ENCODE measurements at places on chromosomes 5 and 9.

DNA sequence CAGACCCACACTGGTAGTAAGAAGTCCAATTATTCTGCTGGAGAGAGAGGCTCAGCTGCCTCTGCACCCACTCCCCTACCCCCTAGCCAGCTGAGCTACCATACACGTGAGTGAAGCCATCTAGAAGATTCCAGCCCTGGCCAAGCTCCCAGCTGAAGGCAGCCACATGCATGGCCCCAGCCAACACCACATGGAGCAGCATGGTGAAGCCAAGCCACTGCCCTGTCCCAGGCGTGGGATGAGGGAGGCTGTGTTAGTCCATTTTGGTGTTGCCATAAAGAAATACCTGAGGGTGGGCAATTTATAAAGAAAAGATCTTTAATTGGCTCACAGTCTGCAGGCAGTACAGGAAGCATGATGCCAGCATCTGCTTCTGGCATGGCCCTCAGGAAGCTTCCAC is 20.0 kb upstream of the VDAC1 start:
- no peak for DNase-seq

DNA sequence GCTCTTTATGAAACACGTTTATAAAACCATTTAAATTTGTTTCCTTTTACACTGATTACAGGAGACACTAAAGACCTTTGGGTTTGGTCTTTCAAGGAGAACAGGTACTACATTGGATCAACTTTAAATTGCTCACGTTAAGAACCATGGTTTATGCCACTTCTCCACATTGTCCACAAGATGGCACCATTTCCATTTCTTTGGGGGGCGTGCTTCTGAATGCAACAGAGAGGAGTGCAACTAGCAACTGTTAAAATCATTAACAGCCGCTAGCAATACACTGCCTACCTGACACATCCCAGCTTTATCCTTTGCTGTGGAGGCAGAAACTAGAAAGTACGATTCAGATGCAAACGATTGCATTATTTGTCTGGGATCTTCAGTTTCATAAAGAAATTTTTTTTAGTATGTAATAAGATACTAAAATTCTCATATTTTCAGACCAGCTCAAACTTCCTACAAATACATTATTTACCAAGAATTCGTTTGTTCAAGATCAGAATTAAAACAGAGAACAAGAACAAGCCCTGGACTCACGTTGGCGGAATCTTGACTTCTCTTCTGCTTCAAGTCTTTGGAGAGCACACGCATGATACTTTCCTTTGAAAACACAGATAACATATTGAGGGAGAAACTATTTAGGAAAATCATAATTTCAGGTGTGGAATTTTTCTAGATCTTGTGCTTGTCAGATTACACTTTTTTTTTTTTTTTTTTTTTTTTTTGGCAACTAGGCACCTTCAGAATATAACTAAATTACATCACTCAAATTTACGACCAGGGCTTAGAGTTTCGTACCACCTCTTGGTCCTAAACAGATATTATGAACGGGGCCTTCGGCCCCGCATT is 702 bp downstream of the CDC20B start:
- DNase-seq = peak; percentile 78

- no peak for DNase-seq
Observed at GRCh38 chr9:113918697-113919350, 42.7 kb downstream of the ZNF618 start.

DNA sequence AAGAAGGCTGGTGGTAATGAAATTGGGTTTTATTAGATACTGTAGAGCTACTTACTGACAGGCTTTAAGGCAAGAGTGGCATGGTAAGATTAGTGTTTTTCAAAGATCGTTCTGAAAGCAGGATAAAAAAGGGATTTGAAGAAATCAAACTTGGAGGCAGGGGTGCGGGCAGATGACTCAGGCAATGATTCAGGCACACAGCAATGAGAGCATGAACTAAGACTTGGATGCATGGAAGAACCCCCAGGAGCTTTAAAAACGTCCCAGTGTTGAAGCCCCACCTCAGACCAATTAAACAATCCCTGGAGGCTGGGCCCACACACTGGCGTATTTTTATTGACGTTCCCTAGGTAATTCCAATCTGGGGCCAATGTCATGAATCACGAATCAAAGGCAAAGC is 102.5 kb downstream of the SREK1 start:
- peak; percentile 75 for DNase-seq

GRCh38 chr5:67530609-67531255 is 334.1 kb upstream of the CD180 start:
- DNase-seq = peak; percentile 19

GRCh38 chr9:4306777-4307121 is 6.9 kb upstream of the GLIS3 start:
- no peak for DNase-seq

DNA sequence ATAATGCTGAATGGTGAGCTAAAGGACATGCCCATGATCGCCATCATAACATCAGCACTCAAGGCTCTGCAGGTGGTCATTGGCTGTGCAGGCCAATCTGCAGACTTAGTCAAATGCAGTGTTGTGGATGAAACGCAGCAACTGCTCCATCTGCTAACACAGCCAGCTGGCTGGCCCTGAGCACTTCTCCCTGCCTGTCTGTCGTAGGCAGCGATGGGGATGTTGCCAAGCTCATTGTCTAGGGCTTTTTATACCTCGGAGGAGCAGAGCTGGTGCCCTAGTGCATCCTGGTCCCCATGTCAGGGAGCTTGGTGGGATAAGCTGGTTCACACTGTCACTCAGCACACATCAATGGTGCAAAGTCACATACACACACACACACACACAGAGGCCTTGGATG is 189.4 kb downstream of the TENT4A start:
- no peak for DNase-seq

DNA sequence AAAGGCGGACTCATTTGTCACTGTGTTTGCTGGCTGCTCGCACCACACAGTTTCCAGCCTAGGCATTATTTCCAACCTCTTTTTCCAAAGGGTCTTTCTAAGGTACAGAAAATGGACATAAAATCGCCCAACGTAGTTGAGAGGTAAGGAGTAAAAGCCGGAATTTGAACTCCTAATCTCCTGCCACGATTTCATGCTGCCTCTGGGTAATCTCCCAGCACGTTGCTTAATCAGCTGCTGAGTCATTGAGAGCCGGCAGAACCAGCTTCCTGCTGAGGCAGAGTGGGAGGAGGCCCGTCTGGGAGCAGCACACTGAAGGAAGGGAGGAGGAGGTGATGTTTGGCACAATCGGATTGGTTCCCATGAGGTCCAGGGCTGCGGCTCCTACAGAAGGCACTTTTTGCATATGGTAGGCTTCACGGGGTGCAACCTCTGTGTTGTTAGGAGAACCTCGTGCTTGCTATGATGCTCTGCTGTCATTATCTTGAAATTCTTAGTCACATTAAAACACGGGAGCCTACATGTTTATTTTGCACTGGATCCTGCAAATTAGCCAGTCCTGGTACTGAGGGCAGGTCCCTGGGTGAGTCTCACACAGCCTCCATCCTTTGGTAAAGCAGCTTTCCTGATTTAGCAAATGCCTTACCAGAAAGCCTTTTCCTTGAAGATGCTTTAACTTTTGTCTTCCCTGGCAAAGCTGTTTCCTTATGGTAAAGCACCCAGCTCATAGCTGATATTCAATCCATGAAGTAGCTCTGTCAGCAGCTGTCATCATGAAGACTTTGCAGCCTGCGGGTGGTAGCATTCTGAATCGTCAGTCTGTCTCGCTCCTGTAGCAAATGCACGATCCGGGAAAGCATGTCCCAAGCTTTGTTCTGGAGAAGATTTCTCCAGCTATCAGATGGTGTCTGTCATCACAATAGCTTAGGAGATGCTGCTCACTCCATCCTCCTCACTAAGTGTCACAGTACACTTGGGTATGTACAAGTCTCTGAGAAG is 191.6 kb upstream of the MSX2 start:
- DNase-seq = peak; percentile 94

DNA sequence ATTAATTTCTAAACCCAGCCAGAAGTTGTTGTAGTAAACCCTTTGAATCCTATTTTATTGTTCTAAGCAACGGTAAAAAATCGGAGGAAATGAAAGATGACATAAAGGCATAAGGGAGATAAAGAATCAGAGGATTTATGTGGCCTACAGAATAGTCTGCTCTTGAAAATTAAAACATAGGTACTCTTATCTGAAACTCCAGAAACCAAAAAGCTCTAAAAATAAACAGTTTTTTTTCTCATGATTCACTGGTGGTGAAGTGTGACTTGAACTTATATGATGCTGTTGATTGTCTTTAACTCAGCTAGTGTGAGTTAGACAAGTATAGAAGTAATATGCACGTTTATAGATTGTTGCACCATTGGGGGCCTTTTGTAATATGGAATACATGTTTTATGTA is 80.3 kb downstream of the HSD17B4 start:
- DNase-seq = no peak

DNA sequence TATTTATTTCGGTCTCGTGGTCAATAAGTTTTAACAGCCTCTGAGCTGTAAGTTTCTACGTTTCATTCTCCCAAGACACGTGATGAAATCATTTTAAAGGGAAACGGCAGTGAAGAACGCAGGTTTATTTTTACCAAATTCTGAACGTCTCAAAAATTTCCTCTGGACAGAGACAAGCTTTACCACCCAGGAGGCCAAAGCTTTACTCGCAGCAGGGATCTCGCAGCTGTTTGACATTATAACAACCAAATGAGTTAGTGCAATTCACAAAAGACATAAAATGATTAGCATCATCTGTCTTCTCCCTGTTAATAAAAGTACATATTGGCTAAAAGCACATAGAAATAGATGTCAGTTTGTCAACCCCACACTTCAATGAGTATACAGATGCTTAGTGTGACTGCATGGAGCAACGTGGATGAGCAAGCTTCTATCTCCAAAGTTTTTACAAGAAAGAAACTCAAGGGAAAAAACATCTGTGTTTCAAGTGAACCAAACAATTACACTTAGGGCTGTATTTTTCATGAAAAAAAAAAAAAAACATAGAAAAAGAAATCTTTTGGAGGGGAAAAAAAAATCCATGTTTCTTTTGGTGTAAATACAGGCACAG is 2.5 kb downstream of the SEMA5A start:
- peak; percentile 63 for DNase-seq

GRCh38 chr5:10552183-10553143 is 11.4 kb upstream of the ANKRD33B start:
- DNase-seq = no peak

GRCh38 chr5:95803271-95804148 is 19.0 kb downstream of the GLRX start:
- no peak for DNase-seq

DNA sequence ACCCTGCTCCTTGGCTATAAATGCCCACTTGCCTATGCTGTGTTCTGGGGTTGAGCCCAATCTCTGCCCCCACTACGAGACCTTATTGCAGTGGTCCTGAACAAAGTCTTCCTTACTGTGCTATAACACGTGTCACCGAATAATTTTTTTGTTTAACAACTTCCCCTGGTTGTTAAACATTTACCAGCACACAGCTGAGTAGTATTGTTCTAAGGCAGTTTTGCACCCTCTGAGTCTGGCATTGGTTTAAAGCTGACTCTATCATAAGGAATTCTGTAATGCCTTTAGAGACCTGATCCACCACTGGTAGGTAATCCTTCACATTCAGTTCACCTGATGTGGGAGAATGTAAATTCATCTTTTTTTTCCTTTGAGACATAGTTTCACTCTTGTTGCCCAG is 25.6 kb upstream of the ANKRD31 start:
- no peak for DNase-seq

DNA sequence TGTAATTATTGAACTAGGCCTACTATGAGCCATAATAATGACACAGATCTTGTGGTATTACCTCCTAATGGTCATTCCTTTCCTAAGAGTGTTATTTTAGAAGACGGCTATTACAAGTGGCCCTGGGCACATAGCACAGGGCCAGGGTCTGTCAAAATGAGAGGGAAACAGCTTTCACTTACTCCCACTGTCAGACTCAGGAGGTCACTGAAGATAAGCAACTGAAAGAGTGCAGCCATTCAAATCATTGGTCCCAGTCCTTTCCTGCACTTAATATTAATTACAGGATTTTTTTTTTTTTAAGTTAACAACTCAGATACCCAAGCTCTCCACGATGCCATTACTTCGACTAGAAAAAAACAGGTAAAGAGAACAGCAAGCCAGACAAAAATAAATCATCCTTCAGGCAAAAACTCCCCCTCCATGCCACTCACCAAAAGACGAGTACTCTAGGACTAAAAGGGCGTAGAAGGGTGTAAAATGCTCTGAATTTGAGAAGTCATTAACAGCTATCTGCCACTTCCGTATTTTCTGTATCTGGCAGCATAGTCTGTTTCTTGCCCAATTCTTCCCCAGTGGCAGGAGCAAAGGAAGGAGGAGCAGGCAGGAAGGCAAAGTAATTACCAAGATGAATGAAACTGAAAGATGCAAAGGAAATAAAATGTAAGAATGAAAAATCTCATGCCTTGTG is 87.4 kb downstream of the ZNF608 start:
- DNase-seq = no peak

GRCh38 chr9:96510258-96510657 is 60.3 kb downstream of the HABP4 start:
- no peak for DNase-seq

DNA sequence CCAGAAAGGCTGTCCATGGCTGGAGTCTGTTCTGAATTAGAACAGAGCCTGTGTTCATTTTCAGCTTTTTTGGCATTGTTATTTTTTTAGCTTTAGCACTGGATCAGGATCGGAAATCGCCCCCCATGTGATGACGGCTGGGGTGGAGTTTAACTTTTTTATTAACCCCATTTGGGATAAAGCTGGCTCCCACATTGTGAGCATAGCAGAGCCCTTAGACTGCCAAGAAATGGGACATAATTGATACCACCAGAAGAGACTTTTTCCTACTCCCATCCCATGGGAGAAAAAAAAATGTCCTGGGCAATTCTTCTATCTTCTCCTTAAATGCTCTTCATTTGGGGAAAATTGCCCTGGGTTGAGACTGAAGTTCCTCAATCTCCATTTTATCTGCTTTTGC is 52.4 kb downstream of the SLIT3 start:
- DNase-seq = peak; percentile 87

DNA sequence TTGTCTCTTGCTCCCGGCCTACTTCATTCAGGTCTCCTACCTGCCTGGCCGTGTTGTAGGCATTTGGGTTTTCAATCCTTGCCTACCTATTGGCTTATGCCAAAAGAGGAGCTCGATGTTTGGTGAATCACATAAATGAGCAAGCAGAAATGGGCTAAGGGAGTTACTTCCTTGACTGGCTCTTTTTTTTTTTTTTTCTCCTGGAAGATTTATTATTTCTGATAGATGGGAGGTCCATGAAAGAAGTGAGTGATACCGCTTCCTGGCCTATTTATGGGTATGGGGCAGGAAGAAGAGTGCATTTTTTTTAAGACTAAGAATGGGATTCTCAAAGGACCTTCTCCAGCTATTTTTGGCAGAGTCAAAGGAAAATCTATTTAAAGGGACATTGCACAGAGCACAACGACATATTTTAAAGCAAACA is 294.1 kb downstream of the ARHGAP26 start:
- peak; percentile 83 for DNase-seq

DNA sequence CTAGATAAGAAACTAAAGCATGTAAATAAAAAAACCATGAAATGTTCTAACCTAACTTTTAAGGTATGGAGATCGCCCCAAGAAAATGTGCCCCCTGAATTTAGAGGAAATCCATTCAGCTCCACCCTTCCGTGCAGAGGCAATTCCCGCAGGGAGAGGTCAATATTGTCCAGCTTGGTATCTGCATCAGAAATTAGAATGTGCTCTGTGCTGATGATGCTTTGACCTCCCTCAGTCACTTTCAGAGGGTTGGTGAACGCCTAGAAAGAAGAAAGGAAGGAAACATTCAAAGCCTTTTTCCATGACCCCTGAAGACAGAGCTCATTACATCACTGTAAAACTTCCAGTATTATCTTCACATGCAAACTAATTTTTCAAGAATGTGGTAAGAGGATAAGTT is 91.0 kb downstream of the FREM1 start:
- no peak for DNase-seq

- DNase-seq = no peak
Observed at GRCh38 chr5:111963555-111963954, 206.6 kb upstream of the NREP start.

Measured in fibroblast of upper back skin (primary cell).